ENCODE measurements at places on chromosomes 2 and 18.

DNA sequence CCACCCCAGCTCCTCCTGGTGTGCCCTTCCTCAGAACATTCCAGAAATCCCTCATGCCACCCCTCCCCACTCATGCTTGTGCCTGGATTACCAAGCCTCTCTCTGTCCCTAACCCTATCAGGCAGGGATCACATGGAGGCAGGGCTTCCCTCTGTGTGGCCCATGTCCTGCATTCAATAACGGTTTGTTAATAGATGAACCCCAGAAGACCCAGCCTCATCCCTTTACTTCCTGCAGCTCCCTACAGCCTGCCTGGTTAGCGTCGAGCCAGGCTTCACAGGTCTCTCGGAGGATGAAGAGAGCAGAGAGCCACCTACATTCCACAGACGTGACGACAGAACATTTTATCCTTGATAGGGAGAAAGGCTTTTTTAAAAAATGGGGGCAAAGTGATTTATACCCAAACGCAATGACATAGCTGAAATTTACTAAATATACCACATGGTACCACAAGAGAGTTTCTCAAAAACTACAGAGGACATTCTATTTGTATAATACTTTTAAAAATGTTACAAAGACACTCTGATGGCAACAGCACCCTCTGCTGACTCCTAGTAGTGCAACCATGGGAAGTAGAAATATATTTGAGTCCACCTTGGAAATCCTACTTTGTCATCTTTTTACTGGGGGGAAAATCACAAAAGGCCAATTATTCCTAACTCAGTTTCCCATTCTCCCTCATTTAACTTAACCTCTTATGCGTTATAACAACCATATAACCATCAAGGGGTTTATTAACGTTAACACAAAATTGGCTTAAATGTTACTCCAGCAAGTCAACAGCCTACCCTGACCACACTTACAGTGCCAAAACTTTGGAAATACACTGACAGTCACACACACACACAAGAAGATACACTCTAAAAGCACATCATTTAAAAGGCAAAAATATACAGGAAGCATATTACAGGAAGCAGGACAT, 30.7 kb downstream of the FBXO15 start:
- no peak for DNase-seq

DNA sequence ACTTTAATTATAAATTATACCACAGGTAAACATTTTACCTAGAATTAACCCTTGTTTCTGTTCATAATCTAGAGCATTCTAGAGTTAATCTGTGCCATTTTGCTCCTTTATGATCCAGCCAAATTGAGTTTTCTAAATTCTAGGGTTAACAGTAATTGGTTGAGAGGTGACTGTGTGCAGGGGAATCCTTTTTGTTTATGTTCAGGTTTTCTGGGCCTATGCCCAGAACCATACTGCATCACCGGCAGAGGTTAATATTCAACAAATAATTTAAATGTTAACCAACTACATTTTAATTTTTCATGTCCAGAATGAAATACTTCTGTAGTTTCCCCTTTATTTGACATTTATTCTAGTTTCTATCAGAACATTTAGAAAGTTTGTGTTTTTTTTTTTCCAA, 32.3 kb downstream of the CARF start:
- no peak for DNase-seq

DNA sequence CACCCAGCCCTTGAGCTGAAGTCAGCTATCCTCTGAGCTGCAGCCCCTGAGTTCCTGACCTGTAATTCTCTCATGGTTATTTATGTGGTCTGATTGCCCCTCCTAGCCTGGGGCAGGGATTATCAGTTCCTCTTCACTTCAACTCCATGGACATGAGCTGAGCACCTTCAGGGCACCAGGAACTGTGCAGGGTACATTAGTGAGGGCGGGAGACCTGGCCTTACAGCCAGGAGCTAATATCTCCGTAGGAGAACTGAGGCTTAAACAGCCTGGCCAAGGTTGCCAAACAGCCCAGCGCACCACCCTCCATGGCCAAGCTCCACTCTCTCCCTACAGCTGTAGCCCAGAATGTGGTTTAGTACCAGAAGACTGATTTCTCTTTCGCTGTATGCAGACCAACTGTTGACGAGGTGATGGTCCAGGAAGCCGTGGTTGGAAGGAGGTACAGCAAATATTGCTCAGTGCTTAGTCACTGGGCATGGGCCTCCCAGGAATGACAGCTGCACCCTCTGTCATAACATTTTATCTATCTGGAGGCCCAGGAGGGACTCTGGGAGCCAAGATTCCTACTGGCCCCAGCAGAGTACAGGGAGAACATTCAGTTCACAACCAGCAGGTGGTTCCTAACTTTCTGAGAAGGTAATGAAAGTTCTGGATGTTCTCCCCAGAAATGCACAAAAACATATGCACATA, 228.7 kb upstream of the SIX2 start:
- DNase-seq: no peak

GRCh38 chr2:45216118-45216517, 206.9 kb upstream of the SIX2 start:
- no peak for DNase-seq

DNA sequence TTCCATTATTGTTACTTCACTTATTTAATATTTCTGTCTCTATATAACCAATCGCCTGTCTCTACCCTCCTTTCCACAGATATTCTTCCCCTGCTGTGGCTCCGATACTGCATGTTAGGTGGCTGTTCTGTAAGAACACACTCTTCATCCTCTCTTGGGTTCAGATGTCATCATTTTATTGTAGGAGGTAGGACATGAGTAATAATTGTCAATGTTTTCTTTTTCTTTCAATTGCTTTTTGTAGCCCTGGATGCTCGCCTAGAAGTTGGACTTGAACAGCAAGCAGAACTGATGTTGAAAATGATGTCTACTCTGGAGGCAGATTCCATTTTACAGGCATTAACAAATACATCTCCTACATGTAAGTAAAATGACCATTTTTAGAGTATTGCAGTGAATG, 128.6 kb downstream of the BIRC6 start:
- no peak for DNase-seq

- DNase-seq: no peak
These were observed 71.3 kb downstream of the SOWAHC start for GRCh38 chr2:109685453-109685852.

- DNase-seq: no peak
These were observed 287.6 kb downstream of the SOCS6 start for GRCh38 chr18:70576276-70577022.

DNA sequence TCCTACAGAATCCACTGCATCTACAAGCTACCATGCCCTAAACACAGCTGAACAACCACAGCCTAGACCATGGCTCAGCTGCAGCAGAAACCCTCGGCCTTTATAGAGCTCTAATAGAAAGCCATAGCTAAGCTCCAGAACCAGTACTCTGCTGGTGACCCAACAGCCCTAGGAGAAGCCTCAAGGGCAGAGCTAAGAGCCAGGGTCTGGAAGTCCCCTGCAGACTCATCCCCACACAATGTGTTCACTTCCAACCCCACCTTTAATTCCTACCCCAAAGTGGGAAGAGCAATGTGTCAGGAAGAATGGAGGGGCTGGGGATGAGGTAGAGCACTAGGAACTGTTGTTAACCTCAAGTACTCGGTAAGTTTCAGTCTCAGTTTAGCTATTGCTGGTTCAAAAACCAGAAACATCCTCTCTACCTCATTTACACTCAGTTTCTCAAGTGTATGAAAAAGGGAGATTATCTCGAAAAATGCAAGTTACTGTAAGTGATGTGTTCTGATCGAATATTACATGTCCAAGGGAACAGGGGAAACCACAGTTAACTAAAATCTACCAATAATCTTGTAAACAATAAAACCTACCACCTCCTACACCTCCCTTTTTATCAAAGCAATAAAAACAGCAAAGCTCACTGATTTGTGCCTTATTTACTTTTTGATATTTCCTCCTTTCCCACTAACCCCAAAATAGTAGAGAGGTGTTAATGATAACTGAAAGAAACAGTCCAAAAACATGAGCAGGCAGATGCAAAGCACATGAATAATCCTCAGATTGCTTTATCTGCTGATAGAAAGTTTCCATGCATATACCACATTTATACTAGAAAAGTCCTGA, 36.2 kb downstream of the THADA start:
- DNase-seq: no peak

DNA sequence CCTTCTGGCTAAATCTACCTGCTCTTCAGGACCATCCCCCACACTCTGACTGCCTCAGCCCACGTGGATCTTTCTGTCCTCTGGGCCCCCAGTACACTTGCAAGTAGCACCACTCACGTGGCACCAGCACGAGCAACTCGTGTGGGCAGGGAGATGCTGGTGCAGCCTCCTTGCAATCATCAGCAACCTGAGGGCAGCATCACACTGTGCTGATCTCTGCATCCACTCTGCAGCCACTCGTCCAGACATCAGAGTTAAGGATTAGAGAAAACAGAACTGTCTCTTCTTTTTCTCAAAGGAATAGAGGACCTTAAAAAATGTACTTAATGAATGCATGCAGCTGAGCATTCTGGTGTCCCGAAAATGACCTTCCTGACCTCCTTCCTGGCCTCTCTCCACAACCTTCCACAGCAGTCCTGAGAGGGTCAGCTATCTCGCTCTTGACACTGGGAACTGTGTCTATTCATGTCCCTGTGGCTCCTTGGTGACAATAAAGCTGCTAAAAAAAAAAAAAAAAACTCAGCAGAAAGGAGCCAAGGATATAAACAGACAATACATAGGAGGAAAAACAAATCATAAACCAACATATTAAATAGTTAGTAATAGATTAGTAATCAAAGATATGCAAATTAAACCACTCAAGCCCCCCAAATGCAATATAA, 145.9 kb downstream of the ZBTB7C start:
- DNase-seq: no peak

GRCh38 chr18:7514796-7515440, 52.2 kb upstream of the PTPRM start:
- no peak for DNase-seq

GRCh38 chr2:165402162-165402561, 67.3 kb upstream of the CSRNP3 start:
- DNase-seq: no peak

GRCh38 chr18:47993409-47993808, 63.0 kb upstream of the SMAD2 start:
- no peak for DNase-seq

- no peak for DNase-seq
These were observed 225.8 kb upstream of the ZNF804A start for GRCh38 chr2:184372484-184372883.

DNA sequence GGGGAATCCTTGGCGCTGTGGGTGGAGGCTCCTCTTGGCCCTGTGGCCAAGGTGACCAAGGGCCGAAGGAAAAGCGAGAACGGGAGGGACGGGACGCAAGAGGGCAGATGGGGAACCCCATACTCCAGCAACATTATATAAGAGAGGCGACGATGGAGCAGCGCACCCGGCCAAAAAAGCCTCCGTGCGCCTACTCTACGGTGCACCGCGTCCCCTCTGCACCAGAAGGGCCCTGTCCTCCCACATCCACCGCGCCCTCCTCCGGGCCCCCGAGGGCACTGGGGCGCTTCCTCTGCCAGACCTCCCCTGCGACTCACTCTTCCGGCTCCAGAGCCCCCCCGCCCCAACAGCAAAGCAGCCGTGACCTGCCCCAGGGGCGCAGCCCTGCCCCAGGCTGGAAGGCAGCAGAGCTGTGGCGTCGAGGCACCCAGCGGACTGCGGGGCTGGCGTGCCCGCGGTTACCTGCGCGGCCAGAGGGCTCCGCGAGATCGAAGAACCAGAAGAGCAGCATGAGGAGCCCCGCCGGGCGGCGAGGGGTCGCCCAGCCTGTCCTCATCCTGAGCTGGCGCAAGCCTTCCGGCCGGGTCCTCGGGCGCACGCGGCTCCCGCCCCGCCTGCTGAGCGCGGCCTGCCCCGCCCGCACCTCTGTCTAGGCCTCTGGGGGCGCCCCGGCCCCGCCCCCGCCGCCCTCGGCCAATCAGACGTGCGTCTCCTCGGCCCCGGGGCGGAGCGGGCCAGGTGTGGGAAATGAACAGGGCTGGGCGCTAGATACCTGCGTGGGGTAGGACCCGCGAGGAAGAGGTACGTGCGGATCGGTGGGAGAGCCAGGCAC, 106.3 kb upstream of the CD302 start:
- peak; percentile 69 for DNase-seq

GRCh38 chr2:204691911-204692510, 146.7 kb downstream of the PARD3B start:
- DNase-seq: no peak

DNA sequence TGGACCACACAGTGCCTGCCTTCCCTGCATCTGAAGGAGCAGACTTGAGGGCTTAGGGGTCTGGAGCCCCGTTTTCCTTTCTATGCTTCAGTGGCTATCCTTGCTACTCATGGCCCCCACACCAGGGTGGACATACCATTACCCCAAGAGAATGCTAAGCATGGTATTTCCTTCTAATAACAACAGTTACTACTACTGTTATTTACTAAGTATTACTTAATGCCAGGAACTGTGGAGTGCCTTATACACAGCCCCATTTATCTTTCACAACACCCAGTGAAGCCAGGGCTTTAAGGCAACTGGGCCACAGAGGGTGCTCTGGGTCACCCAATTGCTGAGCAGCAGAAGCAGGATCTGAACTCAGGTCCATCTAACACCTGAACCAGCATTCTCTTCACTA, 5.8 kb upstream of the PAX8 start:
- DNase-seq: no peak

DNA sequence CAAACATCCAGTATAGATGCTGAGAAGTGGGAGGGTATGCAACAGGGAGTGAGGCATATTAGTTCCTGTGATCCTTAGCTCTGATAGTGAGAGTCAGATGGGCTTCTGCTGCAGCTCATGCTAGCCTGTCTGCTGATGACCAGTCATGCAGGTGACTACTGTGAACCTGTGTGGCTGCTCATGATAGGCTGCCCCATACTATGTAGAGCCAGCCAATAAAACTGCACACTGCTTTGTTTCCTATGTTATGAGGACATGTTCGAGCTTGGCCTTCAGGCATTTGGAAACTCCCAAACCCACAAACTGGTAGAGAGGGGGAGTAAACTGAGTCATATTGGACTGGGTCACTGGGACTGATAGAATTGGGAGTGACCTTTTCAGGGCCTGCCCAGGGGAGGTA, 20.1 kb upstream of the SERPINE2 start:
- no peak for DNase-seq

DNA sequence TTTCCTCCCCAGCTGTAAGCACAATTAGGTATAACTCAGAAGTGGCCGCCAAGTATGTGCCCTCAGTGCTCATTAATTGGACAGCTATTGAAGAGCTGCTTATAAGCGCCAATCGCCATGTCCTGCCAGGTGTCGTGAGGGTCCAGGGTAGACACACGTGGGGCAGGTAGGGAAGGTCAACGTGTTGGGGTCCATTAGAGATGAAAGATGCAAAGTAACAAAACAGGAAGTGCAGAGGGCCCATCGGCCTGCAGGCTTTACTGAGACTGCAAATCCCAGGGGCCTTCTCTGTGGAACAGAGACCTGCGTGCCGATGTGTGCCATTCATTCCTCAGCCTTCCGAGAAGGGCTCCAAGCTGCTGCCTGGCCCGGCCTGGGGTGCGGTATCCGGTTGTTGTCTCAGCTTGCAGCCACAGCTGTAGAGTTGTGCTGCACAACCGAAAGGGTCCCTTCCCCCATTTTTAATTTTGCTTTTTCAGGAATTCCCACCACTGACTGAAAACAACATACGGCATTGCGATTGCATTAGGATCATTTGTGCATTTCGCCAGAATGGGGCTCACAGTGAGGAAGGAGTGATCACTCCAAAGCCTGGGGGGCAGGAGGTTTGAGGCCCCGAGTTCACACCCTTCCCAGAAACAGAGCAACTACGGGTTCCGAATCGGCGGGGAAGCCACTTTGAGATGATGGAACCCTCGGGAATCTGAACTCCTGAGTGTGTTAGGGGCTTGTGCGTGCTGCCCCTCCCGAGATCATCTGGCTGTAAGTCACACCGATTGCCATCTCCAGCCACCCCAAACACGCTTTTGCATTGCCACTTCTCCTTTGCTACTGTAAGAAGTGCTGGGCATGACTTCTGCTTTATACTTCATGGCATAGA, 94.3 kb downstream of the TSHZ1 start:
- no peak for DNase-seq

- DNase-seq: no peak
These were observed 7.2 kb downstream of the SLC66A2 start for GRCh38 chr18:79944126-79944731.
